ENCODE measurements at places on chromosomes 16 and 17. TPM values are rescaled to one million over a fixed set of nuclear protein-coding genes. Genes with fewer than 3 reads are reported as not detected.

The NHERF2 gene
- total RNA-seq: 5.8 TPM

The MPO gene
- 1.1 TPM for total RNA-seq

GRCh38 chr16:35516551-35516950 is 2057.1 kb downstream of the TP53TG3F start:
- H3K4me3 ChIP-seq: no peak overlapping the region
- no peaks in the 10 kb centered on the region for H3K4me1 ChIP-seq
- H3K27ac ChIP-seq: no peak overlapping the region
- no peaks in the 10 kb centered on the region for H3K36me3 ChIP-seq

GRCh38 chr17:28811651-28812090 is 30.9 kb downstream of the FAM222B start:
- H3K27me3 ChIP-seq: no peaks in the 10 kb centered on the region
- no peaks in the 10 kb centered on the region for H3K36me3 ChIP-seq

GRCh38 chr17:69696650-69697049 is 282.2 kb downstream of the MAP2K6 start:
- H3K4me3 ChIP-seq: no peak overlapping the region
- no peaks in the 10 kb centered on the region for H3K4me1 ChIP-seq
- H3K27me3 ChIP-seq: no peaks in the 10 kb centered on the region
- H3K36me3 ChIP-seq: no peaks in the 10 kb centered on the region

DNA sequence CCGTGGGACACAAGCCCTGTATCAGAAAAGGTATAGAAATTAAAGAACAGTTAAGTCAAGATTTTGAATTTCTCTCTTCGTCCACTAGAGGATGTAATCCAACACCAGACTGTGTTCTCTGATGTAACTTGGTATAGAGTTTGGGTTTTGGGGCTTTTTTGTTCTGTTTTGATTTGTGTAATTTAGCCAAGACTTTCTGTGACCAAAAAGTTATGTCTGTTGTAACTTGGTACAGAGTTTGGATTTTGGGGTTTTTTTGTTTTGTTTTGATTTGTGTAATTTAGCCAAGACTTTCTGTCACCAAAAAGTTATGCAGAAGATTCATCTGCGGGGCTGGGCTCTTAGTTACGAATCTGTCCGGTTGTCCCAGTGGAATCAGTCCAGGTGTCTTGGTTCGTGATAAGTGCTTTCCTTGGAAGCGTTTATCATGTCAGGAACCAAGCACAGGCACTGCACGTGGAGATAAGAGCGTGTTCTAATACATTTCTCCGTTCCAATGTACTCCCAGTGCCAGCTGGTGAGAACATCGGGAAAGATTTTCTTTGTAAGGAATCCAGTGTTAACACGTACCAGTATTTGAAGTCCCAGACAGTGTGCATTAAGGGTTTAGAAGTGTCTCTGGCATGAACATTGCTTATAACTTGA is 44.1 kb upstream of the SEC14L1 start:
- peaks cover 18% of the 10 kb centered on the region for H3K4me1 ChIP-seq
- DNase-seq: no peak
- peaks cover 46% of the 10 kb centered on the region for H3K36me3 ChIP-seq
- no peak overlapping the region for H3K4me3 ChIP-seq
- no peak overlapping the region for H3K27ac ChIP-seq

DNA sequence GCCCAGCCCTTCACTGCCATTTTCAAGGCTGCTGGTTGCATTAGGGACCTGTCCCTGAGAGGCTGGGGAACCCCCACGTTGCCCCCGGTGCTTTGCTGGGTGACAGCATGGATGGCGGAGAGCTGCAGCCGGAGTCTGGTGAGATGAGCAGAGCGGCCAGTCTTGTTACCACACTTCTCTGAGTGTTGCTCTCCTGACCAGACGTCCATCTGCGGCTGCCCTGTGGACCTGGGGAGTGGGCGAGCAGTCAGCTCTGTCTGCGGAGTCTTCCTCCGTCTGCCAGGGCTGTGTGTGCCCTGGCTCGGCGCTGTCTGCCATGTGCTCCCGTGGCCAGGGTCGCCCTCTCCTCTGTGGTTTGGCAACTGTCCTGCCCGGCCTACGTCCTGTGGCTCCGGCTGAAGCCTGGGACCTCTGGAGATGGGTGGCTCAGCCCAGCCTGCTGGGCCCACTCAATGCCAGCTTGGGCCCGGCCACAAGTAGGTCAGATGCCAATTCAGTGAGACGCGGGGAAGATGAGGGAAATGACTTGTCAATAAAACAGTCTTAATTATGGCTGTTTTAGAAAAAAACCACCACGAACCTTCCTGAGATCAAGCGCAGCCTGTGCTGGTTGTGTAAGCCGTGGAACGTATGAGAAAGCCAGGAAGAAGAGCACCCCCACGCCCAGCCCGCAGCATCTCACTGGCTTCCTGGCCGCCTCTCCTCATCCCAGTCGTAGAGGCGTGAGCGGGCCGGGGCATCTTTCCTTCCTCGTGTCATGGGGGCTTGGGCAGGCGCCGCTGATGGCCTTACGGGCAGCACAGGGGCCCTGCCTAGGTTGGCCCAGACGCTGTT is 7.9 kb downstream of the KCTD5 start:
- no peak overlapping the region for H3K4me3 ChIP-seq
- H3K27me3 ChIP-seq: no peaks in the 10 kb centered on the region
- H3K4me1 ChIP-seq: peaks cover 3% of the 10 kb centered on the region
